Colonic mucosa (tissue), 4 donors: ENCODE measurements at places on chromosomes 1 and 21.

DNA sequence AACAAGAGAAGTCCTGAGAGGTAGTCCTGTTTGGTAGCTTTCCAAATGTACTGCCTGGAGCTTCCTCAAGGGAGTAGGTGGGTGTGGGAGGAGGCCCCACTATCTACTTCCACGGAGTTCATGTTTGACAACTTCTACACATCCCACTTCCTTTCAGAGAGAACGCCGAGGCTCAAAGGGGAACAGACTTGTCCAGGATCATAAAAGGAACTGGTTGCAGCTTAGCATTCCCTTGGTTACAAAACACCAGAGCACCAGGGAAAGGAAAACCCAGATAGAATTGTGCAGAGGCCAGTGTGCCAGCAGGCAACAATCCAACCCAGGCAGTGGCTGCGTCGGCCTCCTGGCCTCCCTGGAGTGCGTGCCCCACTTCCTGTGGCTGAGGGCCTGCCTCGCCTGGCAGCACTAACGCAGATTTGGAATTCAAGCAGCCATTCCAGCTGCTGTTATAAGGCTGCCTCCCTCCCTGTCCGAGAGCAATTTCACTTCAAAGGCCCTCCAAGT, 4.2 kb upstream of the RAP1GAP start:
- peak; percentile 33 for DNase-seq

- DNase-seq: no peak
Observed at GRCh38 chr1:145730467-145730866, 11.2 kb downstream of the CD160 start.

DNA sequence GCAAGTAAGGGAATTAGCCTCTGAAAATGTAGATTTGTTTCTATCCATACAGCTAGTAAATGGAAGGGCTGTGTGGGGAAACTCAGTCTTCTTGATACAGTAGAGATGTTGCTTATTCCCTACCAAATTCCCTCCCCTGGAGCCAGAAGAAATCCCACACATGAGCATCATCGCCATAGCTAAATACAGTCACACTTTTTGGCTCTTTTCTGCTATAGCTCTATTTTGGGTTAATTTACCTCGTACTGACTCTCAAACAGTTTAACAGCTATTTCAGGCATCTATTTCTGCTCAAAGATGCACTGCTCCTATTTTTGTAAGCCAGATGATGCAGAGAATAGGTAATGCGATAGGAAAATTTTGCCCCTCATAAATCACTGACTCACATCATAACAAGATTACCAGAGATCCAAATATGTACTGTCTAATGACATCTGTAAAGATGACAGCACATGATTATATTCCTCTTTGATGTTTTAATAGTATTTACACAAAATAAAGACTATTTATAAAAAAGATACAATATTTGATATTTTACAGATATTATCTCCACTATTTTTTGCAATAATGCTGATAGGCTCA, 58.6 kb downstream of the XCL1 start:
- no peak for DNase-seq

DNA sequence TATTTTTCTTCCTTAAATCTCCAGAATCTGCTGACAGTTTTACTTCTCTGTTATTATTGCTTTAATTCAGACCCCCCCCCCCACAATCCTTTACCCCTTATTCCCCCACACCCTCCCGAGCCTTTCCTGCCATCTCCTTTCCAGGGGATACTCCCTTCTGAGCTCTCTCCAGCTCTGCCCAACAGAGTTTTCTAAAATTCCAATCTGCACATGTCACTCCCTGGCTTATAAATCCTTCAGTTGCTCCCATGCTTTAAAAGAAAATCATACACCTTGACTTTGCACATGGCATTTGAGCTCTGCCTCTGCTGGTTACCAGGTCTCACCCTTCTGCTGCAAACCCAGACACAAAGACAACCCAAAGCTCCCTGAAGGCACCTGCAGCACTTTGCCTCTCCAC, 11.7 kb upstream of the EPS8L3 start:
- no peak for DNase-seq

- no peak for DNase-seq
Observed at GRCh38 chr1:202850593-202851362, 38.2 kb downstream of the RABIF start.

DNA sequence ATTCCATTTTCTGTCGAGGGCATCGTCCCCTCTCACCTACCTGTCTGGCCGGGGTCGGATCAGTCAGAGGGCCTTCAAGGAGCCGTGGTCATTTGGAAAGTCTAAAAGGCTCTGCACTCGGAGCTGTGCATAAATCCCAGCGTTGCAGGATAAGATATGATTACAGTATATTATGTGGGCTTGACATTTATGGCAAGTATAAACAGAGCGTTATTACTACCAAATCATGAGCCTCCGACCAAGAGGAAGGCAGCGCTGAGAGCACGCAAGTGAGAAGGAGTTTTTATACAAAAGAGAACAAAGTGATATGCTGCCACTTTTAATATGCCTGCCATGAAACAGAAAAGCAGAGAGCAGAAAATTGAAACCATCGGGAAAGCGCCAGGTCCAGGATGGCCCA, 419.4 kb upstream of the VAMP3 start:
- DNase-seq: no peak
